ENCODE measurements at places on chromosomes 16 and 17.

DNA sequence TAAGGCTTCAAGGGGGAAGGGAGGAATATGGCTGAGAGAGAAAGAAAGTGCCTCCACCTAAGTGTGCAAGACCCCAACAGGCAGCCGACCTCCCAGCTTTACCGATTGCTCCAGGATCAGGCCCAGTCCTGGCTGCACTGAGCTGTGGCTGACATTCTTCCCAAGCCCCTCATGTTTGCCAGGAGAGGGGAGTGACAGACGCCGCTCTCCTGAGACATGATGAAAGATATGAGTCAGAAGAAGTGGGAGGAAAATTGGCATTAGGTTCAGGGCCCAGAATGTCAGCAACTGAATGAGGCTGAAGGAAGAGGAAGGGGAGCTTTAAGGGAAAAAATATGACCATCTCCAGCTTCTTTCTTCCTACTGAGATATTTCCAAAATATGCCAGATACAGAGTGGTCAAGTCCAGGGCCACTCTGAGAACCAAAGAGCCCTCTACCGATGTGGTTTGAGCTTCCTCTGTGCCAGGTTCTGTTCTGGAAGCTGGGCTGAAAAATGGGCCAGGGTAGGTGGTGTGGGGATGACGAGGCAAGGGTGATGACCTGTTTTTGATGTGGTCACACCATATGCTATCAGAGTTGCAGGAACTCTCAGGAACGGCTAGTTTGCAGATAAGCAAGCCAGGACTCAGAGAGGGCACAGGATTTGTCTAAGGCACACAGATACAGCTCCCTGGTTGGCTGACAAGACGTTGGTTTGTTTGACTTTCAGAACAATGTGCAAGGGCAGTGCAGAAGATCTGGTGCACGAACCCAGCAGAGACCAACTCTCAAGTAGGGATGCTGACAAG is 176.7 kb downstream of the SOX9 start:
- no peak for DNase-seq

GRCh38 chr17:81202318-81202717 is 20.4 kb downstream of the CEP131 start:
- no peak for DNase-seq

- no peak for DNase-seq
Observed at GRCh38 chr16:8645141-8645521, 23.6 kb downstream of the METTL22 start.

DNA sequence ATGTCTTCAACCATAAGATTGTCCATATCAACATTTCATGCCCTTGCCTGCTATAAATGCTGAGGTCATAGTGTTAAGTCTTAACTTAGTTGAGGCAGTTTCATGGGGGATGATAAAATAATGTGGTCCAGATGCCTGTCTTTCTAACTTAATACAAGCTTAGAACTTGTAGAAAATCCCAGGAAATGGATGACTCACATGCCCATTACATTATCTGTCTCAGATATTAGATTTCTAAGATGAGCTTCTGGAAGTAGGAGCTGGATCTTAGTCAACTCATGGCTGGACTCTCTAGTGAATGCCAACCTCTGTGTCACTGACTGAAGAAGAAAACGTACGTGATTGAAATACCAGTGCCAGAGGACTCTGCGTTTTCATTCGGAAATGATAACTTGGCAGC is 797.5 kb upstream of the EEF2KMT start:
- DNase-seq, result no peak

DNA sequence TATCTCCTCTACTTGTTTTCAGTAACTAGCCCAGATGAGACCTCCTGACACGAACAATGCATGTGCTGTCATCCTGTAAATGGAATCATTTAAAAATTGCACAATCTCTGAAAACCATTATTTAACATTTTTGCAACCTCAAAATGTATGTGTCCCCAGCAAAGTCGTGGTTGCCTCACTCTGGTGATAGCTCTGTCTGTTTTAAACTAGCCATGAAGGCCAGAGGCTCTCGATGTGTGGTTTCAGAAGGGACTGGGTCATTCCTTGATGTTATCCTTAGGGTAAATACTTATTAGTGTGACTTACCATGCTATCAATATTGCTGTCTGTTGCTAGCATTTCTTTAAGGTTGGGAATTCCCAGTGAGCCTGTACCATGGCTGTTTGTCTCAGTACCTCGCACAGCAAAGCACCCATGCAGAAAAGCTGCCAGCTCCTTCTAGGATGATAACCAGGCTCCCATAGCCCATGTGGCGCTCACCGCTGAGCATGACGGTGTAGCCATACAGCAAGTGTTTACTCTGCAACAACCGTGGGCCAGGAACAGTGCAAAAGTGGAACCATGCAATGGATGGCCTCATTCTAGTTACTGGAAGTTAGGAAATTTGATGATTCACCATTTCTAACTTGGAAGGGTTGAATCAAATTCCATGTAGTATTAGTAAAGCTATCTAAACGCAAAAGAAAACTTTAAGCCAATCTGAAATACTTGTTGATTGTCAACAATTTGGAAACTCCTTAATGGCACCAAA is 2.9 kb upstream of the PGS1 start:
- peak; percentile 82 for DNase-seq

DNA sequence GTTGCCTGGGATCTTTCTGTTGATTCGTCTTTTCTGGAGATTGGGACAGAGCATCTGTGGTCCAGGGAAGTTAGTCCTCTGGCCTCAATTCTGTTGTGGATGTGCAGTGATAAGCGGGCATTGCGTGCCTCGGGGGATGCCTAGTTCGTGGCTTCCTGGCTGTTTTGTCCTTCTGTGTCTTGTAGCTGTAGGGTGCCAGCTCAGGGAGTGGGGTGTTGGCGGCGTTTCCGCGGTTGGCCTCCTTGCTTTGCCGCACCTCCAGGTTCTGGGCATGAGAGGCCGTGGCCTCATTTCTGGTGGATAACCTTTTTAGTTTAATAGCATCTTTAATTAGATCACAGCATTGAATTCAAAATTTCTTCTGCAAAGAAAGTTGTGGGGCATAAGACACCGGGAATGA is 1.4 kb upstream of the JPT2 start:
- no peak for DNase-seq

- no peak for DNase-seq
Observed at GRCh38 chr17:77948690-77949114, 9.8 kb upstream of the TNRC6C start.

GRCh38 chr16:81837312-81837751 is 58.2 kb downstream of the PLCG2 start:
- DNase-seq, result no peak

DNA sequence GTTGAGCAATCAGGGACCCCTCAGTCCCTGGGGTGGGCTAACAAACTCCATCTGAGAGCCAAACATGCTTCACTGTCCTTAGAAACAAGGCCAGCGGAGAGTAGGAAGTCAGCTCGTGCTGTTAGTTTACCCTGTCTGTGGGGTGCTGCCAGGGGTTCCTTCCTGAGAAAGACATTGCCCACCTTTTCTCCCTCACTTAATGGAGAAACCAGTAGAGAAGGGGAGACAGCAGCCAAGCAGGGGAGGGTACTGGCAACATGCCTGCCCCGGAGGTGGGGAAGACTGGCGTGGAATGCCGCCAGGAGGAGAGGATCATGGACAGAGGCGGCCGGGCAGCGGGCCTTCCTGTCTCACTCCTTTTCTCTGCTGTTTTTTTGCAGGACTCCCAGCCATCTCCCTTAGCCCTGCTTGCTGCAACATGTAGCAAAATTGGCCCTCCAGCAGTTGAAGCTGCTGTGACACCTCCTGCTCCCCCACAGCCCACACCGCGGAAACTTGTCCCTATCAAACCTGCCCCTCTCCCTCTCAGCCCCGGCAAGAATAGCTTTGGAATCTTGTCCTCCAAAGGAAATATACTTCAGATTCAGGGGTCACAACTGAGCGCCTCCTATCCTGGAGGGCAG is 19.9 kb downstream of the SP2 start:
- DNase-seq, result no peak

DNA sequence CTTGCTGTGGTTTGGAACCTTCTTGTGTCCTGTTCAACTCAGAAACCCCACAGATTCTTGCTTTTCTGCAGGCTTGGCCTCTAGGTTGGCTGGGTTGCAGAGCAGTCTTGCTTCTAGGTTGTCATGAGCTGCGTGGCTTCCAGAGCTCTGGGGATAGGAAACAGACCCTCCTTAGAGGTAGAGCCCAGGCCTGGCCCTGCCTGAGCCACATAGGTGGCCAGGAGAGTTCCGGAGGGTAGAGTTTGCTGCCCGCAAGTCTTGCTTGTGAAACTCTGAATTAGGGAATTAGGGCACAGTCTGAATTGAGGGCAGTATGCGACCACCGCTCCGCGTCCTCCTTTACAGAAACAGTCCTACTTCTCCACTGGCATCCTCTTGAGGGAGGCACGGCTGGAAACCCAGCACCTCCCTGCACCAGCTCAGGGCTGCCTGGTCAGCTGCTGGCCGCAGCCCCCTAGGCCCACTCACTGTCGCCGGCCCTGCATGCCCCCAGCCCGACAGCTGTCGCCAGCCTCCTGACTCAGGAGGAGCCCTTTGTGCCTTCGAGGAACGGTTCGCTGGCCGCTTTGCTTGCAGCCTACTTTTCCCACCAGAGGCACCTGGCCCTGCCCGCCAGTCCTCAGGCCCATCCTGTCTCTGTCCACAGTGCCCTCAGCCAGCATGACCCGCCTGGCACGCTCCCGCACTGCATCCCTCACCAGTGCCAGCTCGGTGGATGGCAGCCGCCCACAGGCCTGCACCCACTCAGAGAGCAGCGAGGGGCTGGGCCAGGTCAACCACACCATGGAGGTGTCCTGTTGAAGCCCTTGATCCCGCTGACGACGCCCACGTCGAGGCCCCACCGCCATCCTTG is 4.3 kb upstream of the SETD6 start:
- no peak for DNase-seq

GRCh38 chr17:79026376-79027273 is 2.7 kb downstream of the C1QTNF1 start:
- DNase-seq, result no peak

DNA sequence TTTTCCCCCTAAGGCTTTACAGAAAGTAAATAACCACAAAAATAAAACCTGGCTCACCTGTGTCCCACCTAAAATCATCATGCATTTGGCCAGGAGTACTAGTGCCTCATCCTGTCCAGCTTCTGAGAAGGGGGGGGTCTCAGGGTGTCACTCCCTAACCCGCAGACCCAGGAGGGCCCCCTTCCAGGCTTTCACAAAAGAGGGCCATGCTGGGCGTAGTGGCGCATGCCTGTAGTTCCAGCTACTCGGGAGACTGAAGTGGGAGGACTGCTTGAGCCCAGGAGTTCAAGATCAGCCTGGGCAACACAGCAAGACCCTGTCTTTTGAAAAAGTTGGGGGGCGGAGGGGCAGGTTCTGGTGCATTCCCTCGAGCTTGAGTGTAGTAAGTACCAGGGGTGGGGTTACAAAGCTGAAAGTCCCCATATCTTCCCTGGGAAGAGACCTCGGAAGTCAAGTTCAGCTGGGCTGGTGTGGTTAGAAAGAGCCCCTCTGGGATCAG is 259.3 kb downstream of the PARN start:
- peak; percentile 16 for DNase-seq

DNA sequence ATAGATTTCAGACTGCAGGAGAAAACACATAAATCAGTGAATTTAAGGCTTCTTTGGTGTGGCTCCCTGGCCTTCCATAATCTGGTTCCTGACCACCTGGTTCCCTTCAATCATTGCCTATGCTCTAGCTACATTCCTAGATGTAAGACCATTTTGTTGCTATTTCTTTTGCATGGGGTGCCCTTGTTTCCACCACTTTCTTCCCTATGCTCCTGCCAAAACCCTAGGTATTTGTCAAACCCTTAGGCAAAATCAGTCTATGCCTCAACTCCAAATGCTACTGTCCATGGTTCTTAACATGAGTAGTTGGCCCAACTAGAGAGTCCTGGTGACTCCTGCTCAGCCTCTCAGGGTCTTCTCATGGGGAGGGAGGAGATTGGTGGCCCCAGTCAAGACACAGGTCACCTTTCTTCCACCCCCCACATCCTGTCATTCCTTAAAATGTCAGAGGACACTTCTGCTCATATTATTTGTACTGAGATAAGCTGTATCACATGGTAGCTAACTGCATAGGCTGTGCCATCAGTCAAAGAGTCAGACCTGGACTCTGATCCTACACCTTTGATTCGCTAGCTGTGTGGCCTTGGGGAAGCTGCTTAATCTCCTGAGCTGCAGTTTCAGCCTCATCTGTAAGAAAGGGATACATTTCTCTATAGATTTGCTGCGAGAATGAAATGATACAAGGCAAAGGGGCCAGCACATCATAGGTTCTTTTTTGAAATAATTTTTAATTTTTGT is 15.0 kb downstream of the ACSM5 start:
- DNase-seq, result no peak

- DNase-seq, result peak; percentile 79
Observed at GRCh38 chr16:66266436-66267291, 99.8 kb upstream of the CDH5 start.

GRCh38 chr16:17359788-17360390 is 110.9 kb downstream of the XYLT1 start:
- DNase-seq, result no peak

GRCh38 chr16:88507231-88507743 is 54.2 kb downstream of the ZFPM1 start:
- no peak for DNase-seq

DNA sequence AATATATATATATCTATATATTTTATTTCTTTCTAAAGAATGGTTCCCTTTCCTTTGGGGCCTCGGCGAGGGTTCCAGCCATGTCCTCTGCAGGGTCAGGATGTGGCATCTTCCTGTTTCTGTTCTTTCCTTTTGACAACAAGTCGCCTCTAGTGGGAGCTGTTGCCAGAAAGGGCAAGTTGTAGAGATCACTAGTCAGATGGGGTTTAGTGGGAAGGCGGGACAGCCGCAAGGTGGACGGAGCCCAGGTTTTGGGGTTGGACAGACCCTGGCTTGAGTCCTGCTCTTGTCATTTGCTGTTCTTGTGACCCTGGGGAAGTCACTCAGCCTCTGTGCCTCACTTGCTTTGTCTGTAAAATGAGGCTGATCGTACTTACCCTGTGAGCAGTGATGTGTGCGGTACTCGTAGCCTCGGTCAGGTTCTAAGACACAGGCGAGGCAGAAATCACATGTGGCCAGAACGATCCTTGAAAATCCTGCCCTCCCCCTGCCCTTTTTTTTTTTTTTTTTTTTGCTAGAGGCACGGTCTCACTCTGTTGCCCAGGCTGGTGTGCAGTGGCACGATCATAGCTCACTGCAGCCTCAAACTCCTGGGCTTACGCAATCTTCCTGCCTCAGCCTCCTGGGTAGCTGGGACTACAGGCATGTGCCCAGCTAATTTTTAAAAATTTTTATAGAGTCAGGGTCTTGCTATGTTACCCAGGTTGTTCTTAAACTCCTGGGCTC is 80.1 kb downstream of the ABCC6 start:
- DNase-seq, result no peak

- DNase-seq, result no peak
Observed at GRCh38 chr16:17590711-17591654, 120.2 kb upstream of the XYLT1 start.

- no peak for DNase-seq
Observed at GRCh38 chr17:72165867-72166439, 45.1 kb downstream of the SOX9 start.

GRCh38 chr17:45147581-45148182 is 593 bp upstream of the HEXIM1 start:
- peak; percentile 91 for DNase-seq

- no peak for DNase-seq
Observed at GRCh38 chr16:75081179-75081859, 35.3 kb downstream of the LDHD start.

- no peak for DNase-seq
Observed at GRCh38 chr17:62650587-62650986, 23.1 kb downstream of the MRC2 start.

- peak; percentile 35 for DNase-seq
Observed at GRCh38 chr16:80803339-80804055, 901 bp downstream of the CDYL2 start.

- DNase-seq, result no peak
Observed at GRCh38 chr16:84207251-84207650, 16.3 kb downstream of the ADAD2 start.
